ENCODE measurements at places on chromosomes 7 and 10.

- no peak for DNase-seq
Measured at GRCh38 chr7:80950550-80950967, 31.7 kb upstream of the SEMA3C start.

- no peak for DNase-seq
Measured at GRCh38 chr10:9508606-9509005, 1454.1 kb downstream of the GATA3 start.

- DNase-seq, result peak; percentile 53
Measured at GRCh38 chr10:103692952-103693811, 162.2 kb downstream of the SH3PXD2A start.

DNA sequence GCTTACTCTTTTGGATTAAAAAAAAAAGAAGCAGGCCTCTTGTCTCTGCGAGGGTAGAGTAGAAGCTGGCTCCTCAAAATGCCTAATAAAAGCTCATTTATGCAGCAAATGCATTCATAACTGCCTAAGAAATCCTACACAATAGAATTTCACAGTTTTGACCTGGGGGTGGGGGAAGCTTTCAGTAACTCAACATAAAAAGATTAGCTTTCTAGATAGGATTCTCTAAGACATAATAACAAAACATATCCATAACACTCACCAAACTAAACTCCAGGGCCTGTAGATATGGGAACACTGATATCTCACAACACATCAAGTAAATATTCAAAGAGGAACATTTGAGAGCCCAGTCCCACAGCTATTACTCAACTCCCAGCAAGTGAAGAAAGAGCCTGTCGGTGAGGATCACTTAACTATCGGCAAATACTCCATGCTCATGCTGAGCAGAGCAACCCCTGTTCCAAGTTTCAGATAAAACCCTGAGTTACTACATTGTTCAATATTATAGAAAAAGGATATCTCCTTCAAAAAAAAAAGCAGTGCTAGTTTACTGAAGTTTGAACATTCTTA lies 88.1 kb downstream of the COBL start:
- no peak for DNase-seq

- DNase-seq, result no peak
Measured at GRCh38 chr7:149489391-149490024, 8.1 kb downstream of the ZNF746 start.
